ENCODE measurements at places on chromosomes 7 and 10.
A peak's percentile ranks its signal among the peaks of the same experiment; 100 is the strongest.

- no peak for DNase-seq
These were observed 60.5 kb upstream of the COL13A1 start for GRCh38 chr10:69741252-69741651.

GRCh38 chr10:35379226-35380137, 43.2 kb downstream of the CCNY start:
- DNase-seq, result peak; percentile 43

- no peak for DNase-seq
These were observed 11.6 kb downstream of the ZFAND4 start for GRCh38 chr10:45660876-45661411.

GRCh38 chr7:70354409-70355169, 756.3 kb downstream of the AUTS2 start:
- no peak for DNase-seq

DNA sequence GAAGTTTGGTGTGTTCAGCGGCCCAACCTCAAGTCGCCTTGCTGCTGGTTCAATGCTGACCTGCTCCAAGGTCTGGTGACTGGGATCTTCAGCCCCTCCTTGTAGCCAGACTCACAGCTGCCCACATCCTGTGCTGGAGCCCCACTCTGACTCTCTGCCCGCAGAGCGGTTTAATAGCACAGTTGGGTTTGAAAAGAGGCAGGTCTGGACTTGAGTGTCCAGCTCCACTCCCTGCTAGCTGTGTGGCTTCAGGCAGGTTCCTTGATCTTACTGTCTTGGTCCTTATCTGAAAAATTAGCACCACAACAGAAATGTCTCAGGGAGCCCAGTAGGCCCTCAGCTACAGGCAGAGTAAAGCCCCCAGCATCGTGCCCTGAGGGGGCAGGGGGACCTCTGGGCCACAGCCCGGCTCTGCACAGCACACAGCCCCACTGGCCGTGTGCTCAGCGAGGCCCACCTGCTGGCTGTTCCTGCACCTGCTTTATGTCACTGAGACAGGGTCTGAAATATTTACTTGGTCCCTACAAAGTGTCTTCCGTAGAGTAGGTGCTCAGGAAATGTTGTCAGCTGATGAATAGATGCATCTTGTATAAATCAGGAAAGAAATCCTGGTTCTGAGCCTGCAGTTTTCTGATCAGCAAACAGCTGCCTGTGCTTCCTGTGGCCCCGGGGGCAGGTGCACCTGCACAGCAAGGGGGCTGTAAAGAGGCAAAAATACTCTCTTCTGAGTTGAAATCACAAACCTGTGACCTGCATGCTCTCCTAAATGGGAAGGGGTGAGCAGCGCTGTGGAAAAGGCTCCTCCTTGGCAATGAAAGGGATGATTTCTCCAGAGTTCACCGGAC, 155.5 kb downstream of the SVIL start:
- DNase-seq, result no peak

DNA sequence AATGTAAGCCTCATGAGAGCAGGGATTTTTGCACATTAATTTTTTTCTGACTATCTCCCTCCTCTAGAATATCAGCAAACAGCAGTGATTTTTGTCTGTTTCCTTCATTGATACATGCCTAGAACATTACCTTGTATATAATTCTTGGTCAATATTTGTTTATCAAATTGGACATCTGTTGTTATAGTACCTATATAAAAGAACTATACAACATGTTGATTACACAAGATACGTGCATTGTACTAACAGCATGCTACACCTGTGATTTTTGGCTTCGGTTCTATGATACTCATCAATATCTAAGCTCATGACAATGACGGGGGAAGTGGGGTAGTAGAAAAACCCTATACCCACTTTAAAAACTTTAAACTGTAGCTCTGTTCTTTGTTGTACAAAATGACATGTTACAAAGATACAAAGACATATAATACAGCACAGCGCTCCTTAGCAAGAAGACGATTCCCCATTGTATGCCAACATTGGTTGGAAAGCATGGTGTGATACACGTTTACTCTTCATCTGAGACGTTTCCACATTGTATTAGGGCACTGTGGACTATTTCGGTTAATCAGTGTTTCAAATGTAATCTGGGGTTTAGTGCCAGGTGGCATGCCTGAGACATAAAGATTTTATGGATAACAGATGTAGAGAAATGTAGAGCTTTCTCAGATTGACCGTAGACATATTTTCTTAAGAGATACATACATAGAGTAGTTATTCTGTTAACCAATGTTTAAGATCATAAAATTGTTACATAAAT, 70.5 kb upstream of the FOXP2 start:
- DNase-seq, result no peak

DNA sequence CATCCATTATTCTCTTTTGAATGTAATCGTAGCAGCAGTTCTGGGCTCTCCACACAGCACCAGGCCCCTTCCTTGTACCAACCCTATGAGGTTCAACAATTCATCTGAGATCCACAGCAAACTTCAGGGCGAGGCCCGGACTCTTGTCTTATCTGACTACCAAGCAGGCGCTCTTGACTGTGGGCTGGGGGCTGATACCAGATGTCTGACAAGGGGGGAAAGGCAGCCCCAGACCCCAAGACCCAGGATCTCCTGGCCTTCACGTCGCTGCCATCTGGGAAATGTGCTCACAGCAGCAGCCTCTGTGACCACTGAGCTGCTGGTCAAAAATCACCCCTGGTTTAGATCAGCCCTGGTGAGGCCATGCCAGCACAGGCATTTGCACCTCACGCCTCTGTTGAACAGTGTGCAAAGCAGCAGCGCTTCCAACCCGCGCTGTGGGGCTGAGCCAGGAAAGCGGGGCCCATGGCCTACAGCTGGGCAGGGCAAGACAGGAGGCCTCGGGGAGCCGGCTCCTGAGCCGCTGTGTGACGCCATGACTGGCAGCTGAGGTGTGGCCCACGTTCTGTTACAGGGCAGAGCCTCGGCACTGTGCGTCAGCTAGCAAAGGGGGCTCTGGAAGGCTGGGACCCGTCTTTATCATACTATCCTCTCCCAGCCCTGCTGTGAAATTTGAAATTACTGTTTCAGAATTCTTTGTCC, 143.9 kb downstream of the PAXIP1 start:
- DNase-seq, result no peak

- DNase-seq, result no peak
These were observed 1.1 kb downstream of the ITGA8 start for GRCh38 chr10:15718694-15719048.

DNA sequence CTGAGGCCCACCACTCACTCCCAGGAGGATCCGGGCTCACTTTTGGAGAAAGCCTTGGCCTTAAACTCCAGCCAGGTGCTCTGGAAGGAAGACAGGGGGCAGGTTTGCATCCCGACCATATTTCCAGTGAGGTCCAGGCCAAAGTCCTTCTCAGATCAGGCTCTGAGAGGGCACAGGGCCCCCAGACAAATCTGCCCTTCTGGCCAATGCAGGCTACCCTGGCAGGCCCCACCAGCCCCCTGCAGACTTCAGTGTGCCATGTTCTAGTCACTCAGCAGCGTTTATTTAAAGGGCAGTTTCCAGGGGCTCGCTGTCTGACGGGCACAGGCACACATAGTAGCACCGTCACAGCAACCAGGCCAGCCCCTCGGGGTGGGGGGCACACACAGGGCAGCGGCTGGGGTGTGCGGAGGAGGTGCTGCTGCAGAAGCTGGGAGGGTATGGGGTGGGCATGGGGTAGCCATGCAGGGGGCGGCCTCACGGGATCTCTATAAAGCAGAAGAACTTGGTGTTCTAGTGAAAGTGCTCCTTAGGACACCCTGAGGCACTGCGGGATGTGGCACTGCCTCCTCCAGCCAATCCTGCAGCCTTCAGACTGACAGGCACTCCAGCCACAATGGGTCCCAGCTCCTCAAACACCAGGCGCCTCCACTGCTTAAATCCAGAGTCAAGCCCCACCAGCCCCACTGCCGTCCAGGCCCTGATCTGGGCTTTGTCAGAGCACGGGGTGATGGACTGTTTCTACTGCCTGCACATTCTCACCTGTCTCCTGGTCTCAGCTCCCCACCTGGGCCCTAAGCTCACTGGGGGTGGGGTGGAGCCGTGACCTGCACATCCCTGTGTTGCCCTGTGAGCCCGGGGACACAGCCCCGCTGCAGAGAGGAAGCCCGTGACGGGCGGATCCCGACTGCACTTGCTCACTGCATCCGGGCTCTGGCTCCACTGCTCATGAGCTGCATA, 9.6 kb upstream of the PYROXD2 start:
- DNase-seq, result no peak

DNA sequence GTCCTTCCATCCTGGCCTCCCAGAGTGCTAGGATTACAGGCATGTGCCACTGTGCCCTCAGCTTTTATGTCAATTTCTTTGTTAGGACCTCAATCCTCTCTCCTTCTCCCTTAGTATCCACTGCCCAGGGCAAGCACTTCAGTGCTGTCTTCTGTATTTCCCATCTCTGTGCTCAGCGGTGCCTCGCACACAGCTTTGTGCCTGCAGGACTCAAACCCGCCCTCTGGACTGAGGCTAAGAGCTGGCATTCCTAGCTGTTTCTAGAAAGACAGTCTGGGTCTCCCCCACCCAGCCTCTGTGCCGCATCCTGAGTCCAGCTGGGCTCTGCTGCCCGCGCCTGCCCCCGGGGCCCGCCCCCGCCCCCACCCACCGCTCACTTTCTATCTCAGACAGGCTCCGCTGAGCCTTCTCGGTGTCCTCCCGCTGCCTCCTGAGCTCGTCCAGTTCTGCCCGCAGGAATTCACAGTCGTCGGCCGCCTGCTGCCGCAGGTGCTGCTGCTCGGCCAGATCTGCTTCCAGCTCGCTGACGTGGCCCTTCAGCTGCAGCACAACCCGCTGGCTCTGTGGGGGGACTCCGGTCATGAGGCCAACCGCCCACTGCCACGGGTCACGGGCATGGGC, 67.3 kb downstream of the SPDYE5 start:
- DNase-seq, result no peak

DNA sequence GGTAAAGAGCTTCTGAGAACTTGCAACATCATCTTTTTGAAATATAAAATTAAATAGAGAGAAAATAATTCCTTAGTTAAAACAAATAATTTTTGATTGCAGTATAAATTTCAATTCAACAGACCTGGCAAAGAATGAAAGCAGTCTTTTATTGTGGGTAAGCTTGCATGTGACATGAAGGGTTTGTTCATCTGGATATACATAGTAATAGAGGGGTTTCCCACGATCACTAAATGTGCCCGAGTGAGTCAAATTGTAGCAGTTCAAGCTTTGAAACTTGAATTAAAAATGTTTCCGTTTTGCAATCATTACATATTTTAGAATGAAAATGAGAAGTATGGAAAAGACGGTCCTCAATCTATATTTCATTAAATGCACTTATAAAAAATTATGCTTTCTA, 658.4 kb upstream of the MBL2 start:
- no peak for DNase-seq

DNA sequence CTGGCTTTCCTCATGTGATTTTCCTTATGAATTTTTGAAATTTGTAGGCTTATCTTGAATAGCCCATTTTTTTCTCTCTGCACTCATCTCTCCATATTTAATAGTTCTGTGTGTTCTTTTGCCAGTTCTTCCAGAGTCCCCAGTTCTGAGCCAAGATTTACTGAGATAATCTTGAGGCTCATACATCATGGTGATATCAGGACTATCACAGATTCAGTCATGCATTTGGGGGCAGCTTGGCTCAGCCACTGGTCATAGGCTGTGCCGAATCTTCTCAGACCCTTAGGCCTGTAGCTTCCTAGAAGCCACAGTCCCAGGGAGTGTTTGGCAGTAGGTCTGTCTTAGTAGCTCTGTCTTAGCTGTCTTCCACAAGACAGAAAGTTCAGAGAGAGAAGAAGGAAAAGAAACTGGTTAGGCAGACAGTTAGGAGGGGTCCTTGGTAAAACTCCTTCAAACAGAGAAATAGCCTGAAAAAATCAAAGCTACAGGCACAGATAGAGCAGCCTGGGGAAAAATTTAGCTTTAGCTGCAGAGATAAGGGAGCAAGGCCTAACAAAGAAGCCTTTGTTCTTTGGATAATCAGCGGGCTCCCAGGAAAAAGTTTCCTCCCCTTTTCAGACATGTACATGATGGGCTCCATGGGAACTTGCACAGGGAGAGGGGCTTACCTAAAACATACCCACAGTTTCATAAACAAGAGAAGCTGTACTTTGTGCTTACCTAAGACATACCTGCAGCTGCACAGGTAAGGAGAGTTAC, 29.1 kb downstream of the FAS start:
- no peak for DNase-seq

DNA sequence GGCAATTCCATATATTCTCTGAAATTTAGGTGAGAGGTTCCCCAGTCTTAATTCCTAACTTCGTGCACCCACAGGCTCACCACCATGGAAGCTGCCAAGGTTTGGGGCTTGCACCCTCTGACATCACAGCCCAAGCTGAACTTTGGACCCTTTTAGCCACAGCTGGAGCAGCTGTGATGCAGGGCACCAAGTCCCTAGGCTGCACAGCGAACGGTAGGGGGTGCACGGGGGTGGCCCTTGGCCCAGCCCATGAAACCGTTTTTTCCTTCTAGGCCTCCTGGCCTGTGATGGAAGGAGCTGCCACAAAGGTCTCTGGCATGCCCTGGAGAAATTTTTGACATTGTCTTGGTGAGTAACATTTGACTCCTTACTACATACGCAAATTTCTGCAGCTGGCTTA, 251.9 kb upstream of the GRM3 start:
- DNase-seq, result no peak

DNA sequence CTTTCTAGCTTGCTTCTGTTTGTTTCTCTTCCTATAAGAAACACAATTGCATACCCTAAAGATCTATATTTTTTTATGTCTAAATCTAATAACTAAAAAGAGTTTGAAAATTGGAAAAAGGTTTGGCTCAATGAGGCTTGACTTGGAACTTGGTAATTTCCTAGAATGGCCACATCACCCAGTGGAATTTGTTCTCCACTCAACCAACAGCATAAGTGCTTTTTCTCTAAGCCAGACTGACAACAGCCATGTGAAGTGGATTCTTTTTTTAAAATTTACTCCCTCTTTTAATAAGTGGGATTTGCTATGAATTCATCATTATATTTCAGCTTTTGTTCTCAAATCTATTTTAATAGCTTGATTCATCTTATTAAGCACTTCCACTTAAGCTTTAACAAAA, 33.8 kb downstream of the GBF1 start:
- no peak for DNase-seq

DNA sequence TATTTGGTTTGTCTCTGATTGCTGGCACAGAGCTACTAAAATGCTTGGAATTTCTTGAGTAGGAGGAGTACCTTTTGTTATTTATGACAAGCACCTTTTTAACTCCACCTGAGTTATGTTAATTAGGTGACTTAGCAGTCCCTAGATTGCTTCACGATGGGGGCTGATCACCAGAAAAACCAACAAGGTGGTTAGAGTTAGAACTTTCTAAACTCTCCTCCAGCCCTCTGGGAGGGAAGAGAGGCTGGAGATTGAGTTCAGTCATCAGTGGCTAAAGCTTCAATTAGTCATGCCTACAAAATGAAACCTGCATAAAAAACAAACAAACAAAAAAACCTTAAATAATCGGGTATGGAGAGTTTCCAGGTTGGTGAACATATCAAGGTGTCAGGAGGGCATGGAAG, 23.6 kb upstream of the ING3 start:
- no peak for DNase-seq

- no peak for DNase-seq
These were observed 51.4 kb downstream of the ITGB1 start for GRCh38 chr10:32906595-32906994.
